Cerebellar nuclear complex (tissue), 1 donor: ENCODE measurements at places on chromosomes 13 and 19.

- no peak for DNase-seq
Measured at GRCh38 chr19:9906475-9907087, 29.7 kb downstream of the OLFM2 start.

DNA sequence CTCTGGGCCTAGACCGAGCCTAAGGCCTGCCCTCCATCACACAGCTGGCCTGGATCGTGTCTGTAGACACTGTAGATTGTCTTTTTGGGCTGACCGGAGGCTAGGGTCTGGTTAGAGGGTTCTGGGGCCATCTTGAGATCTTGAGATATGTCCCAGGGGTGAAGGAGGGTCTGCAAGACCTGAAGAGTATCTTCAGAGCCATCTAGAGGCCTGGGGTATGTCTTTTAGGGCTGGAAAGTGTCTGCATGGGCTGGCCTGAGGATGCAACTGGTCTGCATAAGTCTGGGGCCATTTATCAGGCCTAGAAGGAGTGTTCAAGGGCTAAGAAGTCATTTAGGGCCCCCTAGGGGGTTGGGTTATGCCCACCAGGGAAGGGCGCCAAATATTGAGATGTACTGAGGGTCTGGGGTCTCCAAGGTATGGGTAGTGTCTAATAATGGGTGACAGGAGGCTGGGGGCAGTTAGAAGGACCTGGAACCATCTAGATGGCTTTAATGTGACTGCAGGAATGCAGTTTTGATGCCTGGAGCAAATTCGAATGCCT, 555 bp downstream of the SCAF1 start:
- DNase-seq, result no peak

DNA sequence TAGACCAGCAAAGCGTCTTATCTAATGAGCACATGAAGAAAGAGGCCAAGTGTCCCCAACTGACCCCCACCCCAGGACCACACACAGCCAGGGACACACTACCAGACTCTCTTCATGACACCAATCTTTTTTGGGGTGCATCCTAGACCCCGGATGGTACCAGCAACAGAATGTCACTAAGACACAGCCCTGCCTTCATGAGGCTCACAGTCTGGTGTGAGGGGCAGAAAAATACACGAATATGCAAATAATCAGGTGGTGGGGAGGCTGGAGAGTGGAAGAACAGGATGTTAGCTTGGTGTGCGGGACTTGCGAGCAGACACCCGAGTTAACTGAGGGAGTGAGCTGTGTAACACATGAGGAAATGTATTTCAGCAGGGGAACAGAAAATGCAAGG, 17.5 kb downstream of the AKT2 start:
- DNase-seq, result no peak

DNA sequence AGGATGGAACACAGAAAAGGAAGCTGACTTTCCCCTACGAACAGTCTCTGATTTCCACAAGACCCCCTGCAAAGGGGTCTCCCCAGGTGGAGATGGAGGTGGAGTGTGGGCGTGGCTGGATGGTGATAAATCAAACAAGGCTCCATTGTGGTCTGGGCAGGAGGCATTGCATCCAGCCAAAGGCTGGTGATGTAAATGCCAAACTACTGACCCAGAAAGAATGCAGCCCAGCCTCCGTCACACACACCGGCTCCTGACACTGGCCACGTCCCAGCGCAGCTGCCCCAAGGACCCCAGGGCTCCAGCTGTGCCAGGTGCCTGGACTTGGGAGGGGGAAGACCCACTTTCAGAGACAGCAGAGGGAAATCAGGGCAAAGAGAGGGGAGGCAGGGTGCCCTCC, 6.3 kb downstream of the SLC7A1 start:
- DNase-seq, result no peak

DNA sequence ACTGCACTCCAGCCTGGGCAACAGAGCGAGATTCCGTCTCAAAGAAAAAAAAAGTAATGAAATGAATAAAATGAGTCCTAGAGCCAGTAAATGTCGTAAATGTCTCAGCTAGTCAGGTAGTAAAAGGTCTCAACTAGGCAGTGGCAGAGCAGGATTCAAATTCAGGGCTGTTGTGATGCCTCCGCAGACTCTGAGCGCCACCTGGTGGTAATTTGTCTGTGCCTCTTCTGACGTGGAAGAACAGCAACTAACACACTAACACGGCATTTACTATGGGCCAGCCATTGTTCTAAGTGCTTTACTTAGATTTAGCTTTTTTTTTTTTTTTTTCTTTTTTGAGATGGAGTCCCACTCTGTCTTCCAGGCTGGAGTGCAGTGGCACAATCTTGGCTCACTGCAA, 30.2 kb downstream of the CYP2F1 start:
- DNase-seq, result no peak

DNA sequence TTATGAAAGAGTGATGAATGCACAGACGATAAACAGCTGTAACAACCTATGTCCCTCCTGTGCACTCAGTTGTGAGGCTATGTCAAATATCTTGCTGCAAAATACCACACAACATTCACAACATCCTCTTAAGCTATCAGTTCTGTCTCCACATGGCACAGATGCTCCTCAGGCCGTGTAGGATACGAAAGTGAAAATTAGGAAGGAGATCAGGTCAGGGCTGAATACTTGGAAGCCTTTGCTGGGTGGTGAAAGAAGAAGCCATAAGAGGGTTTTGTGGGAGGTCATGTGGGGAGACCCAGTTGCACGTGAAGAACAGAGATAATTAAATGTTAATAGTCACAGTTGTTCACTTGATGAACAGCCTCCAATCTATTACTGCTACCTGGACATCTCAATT, 58.9 kb downstream of the RXFP2 start:
- DNase-seq, result no peak

DNA sequence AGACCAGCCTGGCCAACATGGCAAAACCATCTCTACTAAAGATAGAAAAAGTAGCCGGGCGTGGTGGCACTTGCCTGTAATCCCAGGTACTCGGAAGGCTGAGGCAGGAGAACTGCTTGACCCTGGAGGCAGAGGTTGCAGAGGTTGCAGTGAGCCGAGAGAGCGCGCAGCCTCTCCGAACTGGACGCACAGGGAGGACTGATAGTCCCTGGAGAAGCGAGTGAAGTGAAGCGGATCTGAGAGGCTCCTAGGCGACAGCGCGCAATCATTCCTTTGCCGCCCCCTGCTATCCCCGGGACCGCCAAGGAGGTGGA, 233 bp downstream of the ZNF561 start:
- no peak for DNase-seq

- DNase-seq, result no peak
Measured at GRCh38 chr13:29689548-29689947, 94.1 kb upstream of the SLC7A1 start.

- DNase-seq, result peak; percentile 90
Measured at GRCh38 chr19:56403764-56404704, at the start of gene ZNF583. ZNF583 (plus strand) TSS chr19:56404332; CDS start chr19:56407115, 2,783 bp downstream.

DNA sequence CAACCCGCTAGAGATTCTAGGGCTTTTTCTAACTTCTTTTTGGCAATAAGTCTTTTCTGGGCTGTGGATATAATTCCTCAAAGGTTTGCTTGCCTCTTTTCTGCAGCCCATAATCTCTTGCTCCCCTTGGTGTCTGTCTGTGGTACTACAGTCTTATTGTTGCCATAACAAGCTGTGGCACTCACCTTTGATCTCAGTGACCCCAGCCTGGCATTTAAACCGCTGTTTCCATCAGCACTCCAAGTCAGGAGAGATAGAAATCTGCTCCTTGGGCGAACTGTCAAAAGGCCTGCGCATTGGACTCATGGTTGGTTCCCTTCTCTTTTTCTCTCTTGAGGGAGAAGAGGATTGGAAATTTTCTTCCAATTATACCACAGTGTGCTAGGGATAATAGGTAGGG, 14.5 kb upstream of the MPHOSPH8 start:
- no peak for DNase-seq

- no peak for DNase-seq
Measured at GRCh38 chr13:59346999-59347723, 816.6 kb downstream of the DIAPH3 start.

- no peak for DNase-seq
Measured at GRCh38 chr13:19862481-19863313, 752 bp downstream of the ZMYM5 start.

- no peak for DNase-seq
Measured at GRCh38 chr19:9917321-9917720, 19.0 kb downstream of the OLFM2 start.

GRCh38 chr13:105984236-105984635, 551.2 kb downstream of the EFNB2 start:
- no peak for DNase-seq

- no peak for DNase-seq
Measured at GRCh38 chr13:24709186-24709913, 29.1 kb downstream of the ATP12A start.

- no peak for DNase-seq
Measured at GRCh38 chr13:110911880-110912279, 3.0 kb downstream of the ANKRD10 start.

DNA sequence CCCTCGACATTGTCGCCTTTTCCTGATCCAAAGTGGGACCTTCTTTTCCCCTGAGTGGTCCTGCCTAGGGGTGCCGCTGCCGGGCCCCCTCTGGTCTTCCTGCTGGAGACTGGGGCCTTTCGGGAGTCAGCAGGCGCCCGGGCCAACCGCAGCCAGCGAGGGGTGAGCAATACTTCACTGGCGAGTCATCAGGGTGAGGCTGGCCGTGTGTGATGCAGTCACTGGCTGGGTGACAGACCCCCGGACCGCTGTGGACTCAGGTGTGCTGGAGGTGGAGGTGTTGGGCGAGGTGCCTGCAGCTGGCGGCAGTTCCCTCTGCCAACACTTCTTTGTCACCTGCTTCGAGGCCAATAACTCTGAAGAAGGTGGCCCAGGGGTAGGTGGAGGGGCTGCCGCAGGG, 1.5 kb upstream of the CGB5 start:
- no peak for DNase-seq

DNA sequence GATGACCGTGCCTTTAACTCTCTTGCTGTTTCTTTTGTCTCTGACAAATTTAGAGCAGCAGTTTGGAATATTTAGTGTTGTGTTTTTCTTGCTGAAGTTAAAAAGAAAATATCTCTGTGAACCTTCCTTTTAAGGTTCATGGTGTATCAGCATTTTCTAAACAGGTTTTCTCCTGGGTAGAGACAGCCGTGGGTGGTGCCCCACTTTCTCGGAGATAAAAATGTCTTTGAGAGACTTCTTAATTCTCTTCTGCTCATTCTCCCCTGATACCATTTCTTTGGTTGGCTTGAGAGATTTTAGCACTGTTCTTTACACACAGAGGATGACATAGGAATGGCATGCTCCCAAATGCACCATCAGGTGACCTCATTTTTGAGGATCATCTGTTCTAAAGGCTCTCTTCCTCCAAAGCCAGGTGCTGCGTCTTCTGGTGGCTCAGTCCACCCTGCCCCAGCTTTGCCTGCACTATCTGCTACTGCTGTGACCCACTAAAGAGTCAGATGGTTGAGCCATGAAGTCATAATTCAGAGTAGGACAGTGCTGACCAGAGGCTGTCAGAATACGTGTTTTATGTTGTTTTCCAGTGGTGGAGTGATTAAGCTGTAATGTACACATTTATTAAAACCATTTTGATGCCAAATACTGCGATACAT, 90.3 kb upstream of the SLC10A2 start:
- DNase-seq, result peak; percentile 82

DNA sequence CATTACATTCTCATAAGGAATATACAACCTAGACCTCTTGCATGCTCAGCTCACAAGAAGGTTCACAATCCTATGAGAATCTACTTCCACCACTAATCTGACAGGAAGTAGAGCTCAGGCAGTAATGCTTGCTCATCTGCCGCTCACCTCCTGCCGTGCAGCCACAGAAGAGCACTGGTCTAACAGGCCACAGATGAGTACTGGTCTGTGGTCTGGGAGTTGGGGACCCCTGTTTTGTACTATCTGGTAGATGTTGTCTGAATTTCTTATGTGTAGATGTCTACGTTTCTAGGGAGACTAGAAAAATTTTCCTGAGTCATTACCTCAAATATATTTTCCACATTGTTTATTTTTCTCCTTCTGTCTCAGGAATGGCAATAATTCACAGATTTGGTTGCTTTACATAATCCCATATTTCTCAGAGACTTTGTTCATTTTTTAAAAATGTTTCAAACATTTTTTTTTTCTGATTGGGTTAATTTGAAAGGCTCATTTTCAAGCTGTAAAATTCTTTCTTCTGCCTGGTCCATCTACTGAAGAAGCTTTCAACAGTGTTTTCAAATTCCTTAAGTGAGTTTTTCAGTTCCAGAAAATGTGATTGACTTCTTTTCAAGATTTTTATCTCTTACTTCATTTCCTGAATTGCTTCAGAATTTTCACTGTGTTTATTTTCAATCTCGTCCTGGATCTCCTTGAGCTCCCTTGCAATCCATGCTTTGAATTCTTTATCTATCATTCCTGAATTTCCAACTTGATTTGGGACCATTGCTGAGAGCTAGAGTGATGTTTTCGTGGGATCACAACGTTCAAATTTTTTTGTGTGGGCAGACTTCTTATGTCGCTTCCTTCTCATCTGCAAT, 1322.2 kb downstream of the PCDH9 start:
- DNase-seq, result no peak

DNA sequence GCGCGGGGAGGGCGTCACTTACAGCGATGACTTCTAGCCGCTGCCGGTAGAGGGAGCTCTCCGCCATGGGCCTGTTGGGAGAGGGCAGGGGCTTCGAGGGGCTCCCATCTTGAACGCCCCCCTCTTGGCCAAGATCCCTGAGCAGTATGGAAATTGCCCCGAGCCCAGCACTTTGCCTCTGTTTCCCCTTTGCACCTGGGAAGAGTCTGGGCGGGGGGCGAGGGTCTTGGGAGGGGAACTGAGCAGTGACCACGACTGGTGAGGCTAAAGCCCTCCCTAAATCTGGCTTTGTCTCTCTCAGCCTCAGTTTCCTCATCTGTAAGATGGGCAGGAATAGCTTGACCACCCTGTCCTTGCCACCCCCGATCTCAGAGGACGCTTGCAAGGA, 2.8 kb downstream of the PALM3 start:
- no peak for DNase-seq

DNA sequence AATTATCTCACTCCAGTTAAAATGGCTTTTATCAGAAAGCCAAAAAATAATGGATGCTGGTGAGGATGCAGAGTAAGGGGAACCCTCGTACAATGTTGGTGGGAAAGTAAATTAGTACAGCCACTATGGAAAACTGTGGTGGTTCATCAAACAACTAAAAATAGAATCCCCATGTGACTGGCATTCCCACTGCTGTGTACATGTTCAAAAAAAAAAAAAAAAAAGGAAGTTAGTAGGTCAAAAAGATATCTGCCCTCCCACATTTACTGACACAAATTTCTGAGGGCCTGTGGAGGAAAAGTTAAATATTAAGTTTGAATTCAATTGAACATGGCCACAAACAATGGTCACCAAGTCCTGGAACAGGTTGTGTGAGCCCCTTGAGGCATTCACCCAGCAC, 9.8 kb upstream of the ZSCAN5A start:
- no peak for DNase-seq

DNA sequence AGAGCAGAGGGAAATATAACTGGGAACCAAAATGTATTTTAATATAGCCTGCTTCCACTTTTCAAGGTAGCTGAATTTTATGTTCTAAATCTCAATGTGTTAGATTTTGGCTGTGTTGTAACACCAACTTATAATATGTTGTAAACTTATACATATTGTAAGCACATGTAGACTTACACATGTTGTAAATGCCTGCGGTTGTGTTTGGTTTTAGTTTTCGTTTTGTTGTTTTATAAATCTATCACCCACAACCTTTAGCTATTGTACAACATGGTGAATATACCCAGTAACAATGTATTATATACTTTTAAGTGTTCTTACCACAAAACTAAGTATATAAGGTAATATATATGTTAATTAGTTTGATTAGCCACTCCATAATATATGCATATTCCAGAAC, 15.6 kb downstream of the KCTD4 start:
- no peak for DNase-seq

- DNase-seq, result no peak
Measured at GRCh38 chr19:45276284-45276687, 25.2 kb downstream of the MARK4 start.

GRCh38 chr19:5102520-5102919, 133.6 kb downstream of the KDM4B start:
- no peak for DNase-seq

GRCh38 chr13:45406421-45406820, 11.8 kb downstream of the SLC25A30 start:
- no peak for DNase-seq
